Activated T-cell treated with anti-CD3 and anti-CD28 coated beads, Interleukin-2, amount 50 U/mL, for 48 hours (primary cell): ENCODE measurements at places on chromosomes 4 and X.

GRCh38 chr4:66187175-66187720, 517.0 kb upstream of the EPHA5 start:
- DNase-seq: no peak

GRCh38 chrX:30278365-30278764, 30.8 kb downstream of the NR0B1 start:
- DNase-seq: no peak

- DNase-seq: no peak
These were observed 1.5 kb downstream of the COX18 start for GRCh38 chr4:73067971-73068394.

DNA sequence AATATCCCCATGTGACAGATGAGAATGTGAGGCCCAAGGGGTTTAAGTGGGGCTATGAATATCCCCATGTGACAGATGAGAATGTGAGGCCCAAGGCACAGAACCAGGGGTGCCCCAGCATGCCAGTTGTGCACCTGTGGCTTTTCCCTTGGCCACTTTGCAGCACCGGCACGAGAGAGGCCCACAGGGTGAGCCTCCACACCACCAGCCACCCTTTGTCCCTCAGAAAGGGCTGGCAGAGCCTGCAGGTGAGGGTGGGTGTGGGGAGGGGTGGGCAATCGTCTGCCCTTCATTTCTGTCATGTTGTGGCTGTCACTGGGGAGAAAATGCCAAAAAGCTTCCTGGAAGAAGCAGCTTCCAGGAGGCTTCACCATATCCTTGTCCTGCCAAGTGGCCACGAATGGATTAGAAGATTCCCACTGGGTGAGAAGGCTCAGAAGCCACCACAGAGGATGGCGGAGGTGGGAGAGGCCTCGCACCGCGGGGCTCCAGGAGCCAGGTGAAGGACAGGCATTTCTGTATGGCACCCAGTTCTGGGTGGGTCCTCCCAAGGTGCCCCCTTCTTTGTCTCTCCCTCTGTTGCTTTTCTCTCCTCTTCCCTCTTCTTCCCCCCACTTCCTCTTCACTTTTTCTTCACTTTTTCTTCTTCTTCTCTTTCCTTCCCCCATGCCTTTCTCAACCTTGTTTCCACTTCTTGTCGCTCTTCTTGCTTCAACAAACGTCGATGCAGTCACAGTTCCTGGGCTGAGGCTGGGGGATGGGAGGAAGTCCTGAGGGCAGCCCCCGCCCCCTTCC, 469 bp upstream of the GPR78 start:
- no peak for DNase-seq

DNA sequence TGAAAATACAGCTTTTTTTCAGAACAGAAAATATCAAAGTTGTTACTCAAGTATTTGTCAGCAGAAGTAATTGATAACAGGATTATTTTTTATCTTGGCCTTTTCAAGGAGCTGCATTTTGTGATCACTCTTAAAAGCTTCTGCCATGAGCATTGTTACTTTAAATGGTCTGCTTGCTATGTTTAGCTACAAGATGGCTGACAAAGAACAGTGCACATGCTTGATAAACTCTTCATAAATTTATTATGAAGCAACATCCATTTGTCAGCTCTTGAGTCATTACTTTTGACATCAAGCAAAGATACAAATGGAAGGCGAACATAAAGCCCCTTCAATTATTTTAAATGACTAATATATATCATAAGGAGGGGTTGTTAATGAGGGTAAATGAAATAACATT, 205.4 kb upstream of the RPS6KA3 start:
- no peak for DNase-seq

DNA sequence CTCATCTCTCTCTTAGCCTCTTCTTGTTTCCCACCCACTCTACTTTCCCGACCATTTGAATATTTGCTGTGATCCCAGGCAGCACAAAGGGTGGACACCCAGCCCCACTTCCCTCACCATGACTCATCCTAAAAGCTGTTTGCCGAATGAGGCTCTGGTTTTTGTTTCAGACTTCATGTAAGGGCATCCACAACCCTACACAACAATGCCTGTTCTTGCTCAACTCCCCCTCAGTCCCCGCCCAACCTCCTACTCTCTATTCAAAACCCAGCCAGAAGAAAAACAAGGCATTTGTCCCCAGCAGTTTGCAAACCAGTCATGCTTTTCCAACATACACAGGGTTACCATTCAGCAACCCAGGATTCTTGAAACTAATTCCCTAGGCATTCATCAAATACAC, 516.5 kb upstream of the CNKSR2 start:
- DNase-seq: no peak

- DNase-seq: no peak
These were observed 980.9 kb upstream of the DIAPH2 start for GRCh38 chrX:95703696-95704095.

DNA sequence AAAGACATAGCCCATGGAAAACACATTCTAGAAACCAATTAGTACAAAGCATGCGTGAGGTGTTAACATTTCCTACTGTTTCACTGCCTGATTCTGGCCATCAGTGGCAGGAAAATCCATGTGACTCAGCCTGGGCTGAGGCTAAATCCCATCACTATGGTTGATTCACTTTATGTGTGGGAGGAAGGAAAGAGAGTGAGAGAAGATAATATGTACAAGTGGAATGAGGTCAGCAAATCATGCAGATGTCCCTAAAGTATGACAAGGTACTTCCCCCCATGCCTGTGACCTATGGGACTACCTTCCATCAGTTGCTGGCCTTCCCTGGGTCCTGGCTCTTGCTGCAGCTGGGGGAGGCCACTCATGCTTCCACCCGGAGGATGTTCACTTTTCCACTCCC, 64.2 kb upstream of the MAP3K15 start:
- DNase-seq: no peak

DNA sequence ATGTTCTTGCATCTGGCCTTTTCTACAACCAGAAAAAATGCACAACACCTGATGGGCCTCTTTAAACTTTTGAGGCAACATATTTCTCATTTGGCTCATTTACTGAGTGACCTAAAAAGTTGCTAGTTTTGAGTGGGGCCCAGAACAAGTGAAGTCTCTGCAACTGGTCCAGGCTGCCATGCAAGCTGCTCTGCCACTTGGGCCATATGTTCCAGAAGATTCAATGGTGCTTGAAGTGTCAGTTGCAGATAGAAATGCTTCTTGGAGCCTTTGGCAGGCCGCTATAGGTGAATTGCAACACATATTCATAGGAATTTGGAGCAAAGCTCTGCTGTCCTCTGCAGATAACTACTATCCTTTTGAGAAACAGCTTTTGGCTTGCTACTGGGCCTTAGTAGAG, 66.4 kb upstream of the RLIM start:
- DNase-seq: no peak

DNA sequence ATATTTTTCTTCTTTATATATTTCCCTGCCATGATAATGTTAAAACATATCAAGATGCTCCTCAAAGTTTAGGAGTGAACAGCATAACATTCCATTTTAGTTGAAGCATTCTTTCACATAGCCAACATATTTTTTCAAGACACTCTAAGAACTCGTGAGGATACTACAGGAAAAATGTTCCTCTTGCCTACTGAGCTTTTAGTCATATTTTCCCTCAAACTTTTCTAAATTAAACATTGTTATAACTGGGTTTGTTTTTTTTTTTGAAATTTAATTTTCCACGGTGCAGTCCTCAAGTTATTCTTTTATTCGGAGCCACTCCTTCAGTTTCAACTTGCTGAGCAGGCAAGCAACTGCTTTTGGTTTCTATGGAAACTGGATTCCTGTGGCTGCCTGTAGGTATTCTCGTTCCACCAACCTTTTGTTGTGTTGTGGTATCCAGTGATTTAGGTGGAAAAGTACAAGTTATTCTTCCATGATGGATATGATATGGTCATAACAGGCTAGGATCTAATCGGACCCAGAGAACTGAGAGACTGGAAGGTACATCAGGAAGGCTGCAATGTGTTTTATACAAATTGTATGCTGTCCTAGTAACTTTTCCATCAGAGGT, 248.0 kb downstream of the TRIML1 start:
- DNase-seq: no peak

DNA sequence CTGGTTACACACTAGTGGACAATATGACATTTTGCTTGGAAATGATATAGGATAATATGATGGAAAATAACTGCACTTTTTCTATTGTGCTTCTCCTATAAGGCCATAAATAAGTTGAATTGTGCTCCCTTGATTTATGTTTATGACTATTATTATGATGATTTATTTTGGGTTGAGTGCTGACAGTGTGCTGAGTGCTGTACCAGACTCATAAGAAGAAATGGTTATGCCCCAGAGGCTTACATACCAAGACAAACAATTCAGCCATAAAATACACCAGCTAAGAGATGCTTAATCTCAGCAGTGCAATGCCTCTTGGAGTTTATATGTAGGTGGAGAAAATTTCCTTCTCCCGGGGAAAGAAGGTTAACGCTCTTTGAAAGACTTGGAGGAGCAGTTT, 199.8 kb upstream of the NOCT start:
- no peak for DNase-seq

DNA sequence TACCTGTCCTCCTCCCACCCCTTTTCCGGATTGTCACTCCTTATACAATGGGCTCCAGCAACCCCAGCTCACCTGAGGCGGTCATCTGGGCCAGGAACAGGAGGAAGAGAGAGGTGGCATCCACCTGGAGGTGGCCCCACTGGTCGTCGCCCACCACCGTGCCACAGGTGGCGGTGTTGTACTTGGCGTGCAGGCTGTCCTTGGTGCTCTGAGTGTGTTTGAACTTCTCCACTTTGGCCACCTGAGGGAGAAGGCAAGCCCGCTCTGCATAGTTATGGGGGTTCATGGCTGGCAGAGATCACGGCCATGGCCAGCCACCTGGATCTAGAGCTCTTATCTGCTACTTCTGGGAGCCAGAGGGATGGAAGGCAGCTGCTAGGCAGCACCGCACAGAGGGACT, 32.9 kb downstream of the PHKA2 start:
- no peak for DNase-seq

DNA sequence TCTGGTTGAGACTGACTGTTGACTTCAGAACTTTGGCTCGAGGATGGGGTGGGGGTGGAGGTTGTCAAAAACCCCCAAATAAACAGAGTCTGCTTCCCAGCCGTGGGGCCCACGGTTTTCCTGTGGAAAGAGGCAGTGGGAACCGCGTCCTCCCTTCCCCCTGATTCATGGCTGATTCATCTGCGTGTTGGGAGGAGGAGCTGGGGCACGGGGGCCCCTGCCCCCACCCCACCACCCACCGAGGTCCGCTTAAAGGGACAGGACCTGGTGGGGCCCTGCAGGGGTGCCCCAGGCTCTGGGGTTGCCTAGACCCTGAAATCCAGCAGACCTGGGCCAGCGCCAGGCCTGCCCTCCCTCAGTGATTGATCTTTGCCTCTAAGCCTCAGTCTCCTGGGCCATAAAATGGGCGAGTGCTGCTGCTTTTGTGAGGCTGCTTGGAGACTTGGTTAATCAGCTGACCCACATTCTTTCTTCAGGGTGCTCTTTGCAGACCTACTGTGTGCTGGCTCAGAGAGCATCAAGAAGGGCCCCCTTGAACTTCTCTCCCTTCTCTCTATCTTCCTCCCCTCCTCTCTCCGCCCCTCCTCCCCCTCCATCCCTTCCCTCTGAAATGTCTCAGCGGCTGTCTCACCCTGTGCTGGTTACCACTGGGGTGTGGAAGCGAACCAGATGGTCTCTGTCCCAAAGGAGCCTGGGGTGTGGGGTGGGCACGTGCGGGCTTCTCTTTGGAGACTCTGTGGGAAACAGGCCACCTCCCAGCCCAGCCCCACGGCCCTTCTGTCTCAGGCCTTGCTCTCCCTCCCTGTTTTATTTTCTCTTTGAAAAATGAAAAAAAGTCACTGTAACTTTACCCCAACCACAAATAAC, 9.1 kb downstream of the HTRA3 start:
- DNase-seq: no peak

GRCh38 chr4:56652196-56652595, 28.9 kb downstream of the HOPX start:
- DNase-seq: no peak

DNA sequence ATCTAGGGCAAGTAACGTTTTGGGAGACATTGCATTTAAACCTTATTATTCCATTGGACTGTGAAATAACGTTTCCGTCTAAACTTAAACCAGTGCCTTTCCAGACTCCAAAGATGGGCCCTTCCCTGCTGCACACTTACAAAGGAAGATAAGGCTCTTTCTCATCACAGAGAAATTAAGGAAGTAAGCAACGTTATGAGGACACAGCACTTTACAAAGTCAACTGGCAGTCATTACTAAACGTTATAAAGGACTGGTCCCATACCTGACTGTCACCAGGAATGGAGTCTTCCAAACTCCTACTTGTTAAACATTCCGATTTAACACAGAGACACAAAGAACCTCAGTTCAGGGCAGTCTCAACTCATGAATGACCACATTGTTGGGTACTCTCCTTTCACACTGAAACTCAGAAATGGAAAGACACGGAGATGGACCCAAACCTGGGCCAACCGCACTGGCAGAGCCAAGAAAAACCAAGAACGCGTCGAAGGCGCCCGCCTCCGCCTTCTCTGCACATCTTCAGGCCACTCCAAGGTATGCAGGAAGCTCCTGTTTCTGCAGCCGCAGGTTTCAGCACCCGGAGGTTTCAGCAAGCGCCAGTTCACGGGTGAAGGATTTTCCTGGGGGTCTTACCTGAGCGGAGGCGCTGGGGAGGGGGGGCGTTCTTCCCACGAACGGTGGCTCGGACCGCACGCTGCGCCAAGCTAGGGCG, 670 bp downstream of the PAPSS1 start:
- DNase-seq: peak; percentile 54

GRCh38 chr4:2721586-2721985, 34.5 kb downstream of the TNIP2 start:
- DNase-seq: no peak

DNA sequence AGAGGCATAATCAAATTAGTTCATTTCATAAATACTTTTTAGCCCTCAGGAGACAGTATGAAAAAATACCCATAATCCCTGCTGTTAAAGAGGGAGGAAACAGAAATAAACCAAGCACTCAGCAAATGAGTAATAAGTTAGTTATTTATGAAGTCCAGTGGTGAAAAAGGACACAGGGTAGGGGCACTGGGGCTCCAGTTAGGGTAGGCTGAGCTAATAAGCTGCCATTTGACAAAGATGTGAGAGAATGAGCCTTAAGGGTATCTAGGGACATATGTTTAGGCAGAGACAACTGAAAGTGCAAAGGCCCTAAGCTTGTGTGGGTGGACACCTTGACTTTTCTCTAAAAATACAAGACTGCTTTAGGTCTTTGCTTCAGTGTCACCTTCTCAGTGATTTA, 94.4 kb downstream of the IL15 start:
- DNase-seq: no peak

- no peak for DNase-seq
These were observed 565.7 kb downstream of the PPARGC1A start for GRCh38 chr4:23324021-23324690.

DNA sequence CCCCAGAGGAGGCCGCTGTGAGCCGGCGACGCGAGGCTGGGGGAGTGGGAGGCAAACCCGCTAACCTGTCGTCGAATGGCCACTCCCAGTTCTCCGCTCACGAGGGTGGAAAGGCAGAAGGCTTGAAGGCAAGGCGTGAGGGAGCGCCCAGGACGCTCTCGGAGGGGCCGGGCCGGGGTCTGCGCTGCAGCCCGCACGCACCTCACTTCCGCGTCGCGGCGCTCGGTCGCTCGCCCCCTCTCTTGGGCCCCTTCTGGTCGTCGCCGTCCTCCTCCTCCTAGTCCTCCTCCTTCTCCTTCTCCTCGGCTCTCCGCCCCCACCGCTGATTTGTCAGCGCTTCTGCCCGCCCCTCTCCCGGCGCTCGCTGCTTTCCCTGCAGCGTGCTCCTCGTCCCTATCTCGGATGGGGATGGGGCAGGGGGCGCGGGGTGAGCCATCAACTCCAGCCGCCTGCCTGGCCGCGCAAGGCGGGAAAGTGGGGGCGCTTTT, at the start of gene SNCA:
SNCA (minus strand) TSS at position 265 of the 488 bp plus-strand sequence. CDS start 1,494 bp downstream, outside the sequence.
- peak; percentile 62 for DNase-seq
